ENCODE measurements at places on chromosomes 13 and 19. TPM values are rescaled to one million over a fixed set of nuclear protein-coding genes. Genes with fewer than 3 reads are reported as not detected.

The CALR3 gene
- not detected for total RNA-seq

The C19orf85 gene
- not detected for total RNA-seq

The KLHL1 gene
- not detected for total RNA-seq

- H3K27ac ChIP-seq, result no peak overlapping the region
- no peaks in the 10 kb centered on the region for H3K36me3 ChIP-seq
- H3K4me3 ChIP-seq, result no peak overlapping the region
- DNase-seq, result no peak
- H3K27me3 ChIP-seq, result no peaks in the 10 kb centered on the region
Measured at GRCh38 chr13:31227870-31228269, 28.1 kb downstream of the B3GLCT start.

DNA sequence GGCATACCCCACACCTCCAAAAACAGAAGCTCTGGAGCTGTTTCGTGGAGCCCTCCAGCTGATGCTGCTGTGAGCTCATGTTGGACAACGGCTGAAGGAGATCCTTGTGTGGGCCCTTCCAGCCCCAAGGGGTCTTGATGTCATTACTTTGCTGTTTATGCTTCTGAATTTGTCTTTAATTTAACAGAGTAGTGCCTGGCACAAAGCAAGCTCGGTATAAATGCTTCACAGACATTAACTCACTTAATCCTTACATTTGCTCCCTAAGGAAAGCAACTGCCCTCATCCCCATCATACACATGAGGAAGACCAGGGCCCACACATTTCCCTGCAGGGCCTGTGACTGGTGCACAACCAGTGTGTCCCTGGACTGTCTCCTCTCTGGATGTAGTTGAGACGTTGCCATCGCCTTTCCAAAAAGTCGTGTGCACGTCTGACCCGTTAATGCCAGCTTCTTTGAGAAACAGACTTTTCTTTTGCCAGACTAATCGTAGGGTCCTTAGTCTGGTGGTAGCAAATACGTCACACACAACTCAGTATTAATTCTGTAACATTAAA is 7.6 kb downstream of the COL4A1 start:
- DNase-seq, result no peak
- H3K36me3 ChIP-seq, result no peaks in the 10 kb centered on the region
- H3K27ac ChIP-seq, result no peak overlapping the region
- H3K4me1 ChIP-seq, result peaks cover 5% of the 10 kb centered on the region
- H3K27me3 ChIP-seq, result no peaks in the 10 kb centered on the region

The TTC9B gene
- total RNA-seq, result 0.17 TPM

DNA sequence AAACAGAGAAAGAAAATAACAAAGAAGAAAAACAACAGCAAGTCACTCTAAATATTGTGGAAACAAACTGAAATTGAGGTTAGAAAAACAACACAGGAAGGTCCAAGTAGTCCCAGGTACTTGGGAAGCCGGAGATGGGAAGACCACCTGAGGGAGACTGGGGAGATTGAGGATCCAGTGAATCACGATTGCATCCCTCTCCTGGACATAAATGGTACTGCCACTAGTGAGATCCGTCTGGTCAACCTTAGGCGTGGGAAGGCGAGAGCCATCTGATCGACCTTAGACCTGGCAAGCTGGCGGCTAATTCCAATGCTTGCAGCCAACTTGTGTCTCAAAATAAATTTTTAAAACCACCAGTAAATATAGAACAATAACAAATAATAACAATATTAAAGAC is 81.9 kb downstream of the ZNF726 start:
- no peak overlapping the region for H3K27ac ChIP-seq
- no peak overlapping the region for H3K4me3 ChIP-seq
- H3K27me3 ChIP-seq, result no peaks in the 10 kb centered on the region
- H3K4me1 ChIP-seq, result peaks cover 10% of the 10 kb centered on the region
- no peaks in the 10 kb centered on the region for H3K36me3 ChIP-seq
- peak; percentile 20 for DNase-seq

The TINCR gene
- 0.69 TPM for total RNA-seq

GRCh38 chr13:28333204-28333881 is 161.6 kb downstream of the FLT1 start:
- H3K4me3 ChIP-seq, result no peak overlapping the region
- H3K27me3 ChIP-seq, result peaks cover 7% of the 10 kb centered on the region
- H3K27ac ChIP-seq, result no peak overlapping the region
- no peak for DNase-seq
- no peaks in the 10 kb centered on the region for H3K36me3 ChIP-seq

- no peaks in the 10 kb centered on the region for H3K27me3 ChIP-seq
- H3K4me3 ChIP-seq, result no peak overlapping the region
- DNase-seq, result no peak
Measured at GRCh38 chr13:45880242-45880641, 28.7 kb upstream of the SIAH3 start.

The KLK2 gene
- not detected for total RNA-seq

- peaks cover 8% of the 10 kb centered on the region for H3K4me1 ChIP-seq
- peaks cover 40% of the 10 kb centered on the region for H3K27me3 ChIP-seq
- no peak overlapping the region for H3K27ac ChIP-seq
- peak overlapping the region; percentile 23 for H3K4me3 ChIP-seq
- H3K36me3 ChIP-seq, result no peaks in the 10 kb centered on the region
- DNase-seq, result peak; percentile 57
Measured at GRCh38 chr13:27830010-27830409, 37.7 kb downstream of the GSX1 start.

The CLIP3 gene
- 0.07 TPM for total RNA-seq

DNA sequence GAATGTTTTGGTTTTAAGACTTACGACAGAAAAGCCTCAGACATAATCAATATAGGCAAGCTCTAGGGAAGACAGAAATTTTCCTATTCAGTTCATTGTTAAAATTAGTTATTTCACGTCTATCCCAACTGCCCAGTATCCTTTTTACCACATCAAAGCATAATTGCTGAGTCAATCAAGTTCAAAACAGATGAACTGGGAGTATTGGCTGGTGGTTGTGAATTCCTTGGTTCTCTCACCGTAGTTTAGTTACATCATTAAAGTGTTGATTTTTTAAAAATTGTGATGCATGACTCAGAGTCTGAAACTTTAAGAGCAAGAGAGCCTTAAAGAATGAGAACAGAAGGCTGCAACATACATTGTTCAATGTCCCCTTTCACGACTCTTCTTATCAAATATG is 143.3 kb upstream of the FREM2 start:
- H3K27ac ChIP-seq, result no peak overlapping the region
- no peaks in the 10 kb centered on the region for H3K27me3 ChIP-seq
- H3K4me1 ChIP-seq, result peaks cover 4% of the 10 kb centered on the region
- no peak for DNase-seq

The APOE gene
- 3.6 TPM for total RNA-seq

DNA sequence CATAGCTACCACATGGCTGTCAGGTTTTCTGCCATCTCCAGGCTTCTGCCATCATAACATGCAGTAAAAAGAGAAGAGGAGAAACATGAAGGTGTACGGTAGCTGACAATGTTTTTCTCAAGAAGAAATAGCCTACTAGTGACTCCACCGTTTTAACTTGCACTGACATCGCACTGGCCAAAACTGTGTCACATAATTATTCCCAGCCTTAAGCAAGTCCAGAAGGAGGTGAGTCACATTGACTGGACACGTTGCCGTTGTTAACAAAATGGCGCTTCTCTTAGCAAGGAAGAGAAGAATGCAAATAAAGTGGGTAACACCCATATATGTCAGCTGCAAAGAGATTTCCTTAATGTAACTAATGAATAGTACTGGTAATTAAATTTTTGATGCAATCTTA is 810.4 kb upstream of the SLC10A2 start:
- no peaks in the 10 kb centered on the region for H3K36me3 ChIP-seq
- no peak for DNase-seq
- no peaks in the 10 kb centered on the region for H3K4me1 ChIP-seq
- H3K27ac ChIP-seq, result no peak overlapping the region
- no peaks in the 10 kb centered on the region for H3K27me3 ChIP-seq

DNA sequence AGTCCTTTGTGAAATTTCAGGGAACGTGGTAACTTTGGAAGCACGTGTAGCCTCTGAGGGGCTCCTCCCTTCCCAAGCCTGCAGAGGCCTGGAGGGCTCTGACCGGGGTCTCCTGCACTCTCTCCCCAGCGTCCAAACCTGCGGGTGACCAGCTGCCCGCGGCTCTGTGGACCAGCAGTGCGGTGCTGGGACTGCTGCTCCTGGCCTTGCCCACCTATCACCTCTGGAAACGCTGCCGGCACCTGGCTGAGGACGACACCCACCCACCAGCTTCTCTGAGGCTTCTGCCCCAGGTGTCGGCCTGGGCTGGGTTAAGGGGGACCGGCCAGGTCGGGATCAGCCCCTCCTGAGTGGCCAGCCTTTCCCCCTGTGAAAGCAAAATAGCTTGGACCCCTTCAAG is 2.7 kb upstream of the TPGS1 start:
- H3K36me3 ChIP-seq, result no peaks in the 10 kb centered on the region
- H3K27me3 ChIP-seq, result no peaks in the 10 kb centered on the region
- H3K4me1 ChIP-seq, result peaks cover 10% of the 10 kb centered on the region
- H3K27ac ChIP-seq, result no peak overlapping the region

GRCh38 chr13:51624207-51624606 is 39.9 kb downstream of the WDFY2 start:
- H3K27me3 ChIP-seq, result no peaks in the 10 kb centered on the region
- H3K36me3 ChIP-seq, result no peaks in the 10 kb centered on the region
- no peak overlapping the region for H3K4me3 ChIP-seq
- peaks cover 11% of the 10 kb centered on the region for H3K4me1 ChIP-seq

The SLC10A2 gene
- total RNA-seq, result not detected

DNA sequence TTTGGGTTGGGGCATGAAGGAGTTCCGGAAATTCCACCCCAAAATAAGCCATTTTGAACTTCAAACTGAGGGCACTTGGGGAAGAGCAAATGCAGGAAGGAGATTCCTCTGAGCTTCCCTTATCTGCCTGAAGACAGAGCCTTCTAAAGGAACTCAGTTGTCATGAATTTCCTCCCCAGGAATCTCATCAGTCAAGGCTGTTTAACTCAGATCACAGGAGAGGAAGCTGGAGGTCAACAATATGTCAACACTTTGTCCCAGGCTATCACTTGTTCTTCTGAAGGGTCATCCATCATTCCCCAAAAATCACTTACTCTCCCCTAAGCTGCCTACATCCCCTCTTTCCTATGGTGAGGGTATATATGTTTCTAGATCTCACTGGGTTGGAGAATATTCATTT is 26.0 kb upstream of the CHST8 start:
- no peak overlapping the region for H3K27ac ChIP-seq
- no peaks in the 10 kb centered on the region for H3K27me3 ChIP-seq
- no peak overlapping the region for H3K4me3 ChIP-seq
- H3K36me3 ChIP-seq, result no peaks in the 10 kb centered on the region
- H3K4me1 ChIP-seq, result no peaks in the 10 kb centered on the region

The DCT gene
- not detected for total RNA-seq

- no peak overlapping the region for H3K27ac ChIP-seq
- no peaks in the 10 kb centered on the region for H3K4me1 ChIP-seq
- no peak for DNase-seq
- no peaks in the 10 kb centered on the region for H3K27me3 ChIP-seq
- no peak overlapping the region for H3K4me3 ChIP-seq
- no peaks in the 10 kb centered on the region for H3K36me3 ChIP-seq
Measured at GRCh38 chr19:35178701-35179100, 24.2 kb downstream of the FXYD5 start.

The C19orf38 gene
- total RNA-seq, result 0.63 TPM

DNA sequence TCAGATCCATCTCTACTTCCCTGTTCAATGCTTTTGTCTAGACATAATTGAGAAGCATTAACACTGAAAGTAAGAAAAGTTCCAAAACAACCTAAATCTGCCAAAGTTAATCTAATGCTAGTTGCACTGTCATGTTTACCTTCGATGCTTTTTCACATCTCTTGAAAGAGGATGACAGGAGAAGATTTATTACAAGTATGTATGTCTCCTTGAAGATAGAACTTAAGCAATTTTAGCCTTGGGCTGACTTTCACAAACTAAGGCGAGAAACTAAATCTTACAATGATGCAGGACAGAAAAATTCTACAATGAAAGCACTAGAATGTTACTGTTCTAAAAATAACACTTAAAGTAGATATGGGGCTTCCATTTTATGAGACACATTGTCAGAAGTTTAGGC is 64.0 kb downstream of the MIPEP start:
- H3K27ac ChIP-seq, result no peak overlapping the region
- H3K36me3 ChIP-seq, result peaks cover 2% of the 10 kb centered on the region
- H3K4me3 ChIP-seq, result no peak overlapping the region
- no peaks in the 10 kb centered on the region for H3K4me1 ChIP-seq
- no peaks in the 10 kb centered on the region for H3K27me3 ChIP-seq
- DNase-seq, result no peak

- H3K27ac ChIP-seq, result no peak overlapping the region
- no peak overlapping the region for H3K4me3 ChIP-seq
- no peaks in the 10 kb centered on the region for H3K27me3 ChIP-seq
- H3K4me1 ChIP-seq, result peaks cover 4% of the 10 kb centered on the region
- DNase-seq, result no peak
- peaks cover 22% of the 10 kb centered on the region for H3K36me3 ChIP-seq
Measured at GRCh38 chr13:113591750-113592149, 7.2 kb downstream of the TFDP1 start.

DNA sequence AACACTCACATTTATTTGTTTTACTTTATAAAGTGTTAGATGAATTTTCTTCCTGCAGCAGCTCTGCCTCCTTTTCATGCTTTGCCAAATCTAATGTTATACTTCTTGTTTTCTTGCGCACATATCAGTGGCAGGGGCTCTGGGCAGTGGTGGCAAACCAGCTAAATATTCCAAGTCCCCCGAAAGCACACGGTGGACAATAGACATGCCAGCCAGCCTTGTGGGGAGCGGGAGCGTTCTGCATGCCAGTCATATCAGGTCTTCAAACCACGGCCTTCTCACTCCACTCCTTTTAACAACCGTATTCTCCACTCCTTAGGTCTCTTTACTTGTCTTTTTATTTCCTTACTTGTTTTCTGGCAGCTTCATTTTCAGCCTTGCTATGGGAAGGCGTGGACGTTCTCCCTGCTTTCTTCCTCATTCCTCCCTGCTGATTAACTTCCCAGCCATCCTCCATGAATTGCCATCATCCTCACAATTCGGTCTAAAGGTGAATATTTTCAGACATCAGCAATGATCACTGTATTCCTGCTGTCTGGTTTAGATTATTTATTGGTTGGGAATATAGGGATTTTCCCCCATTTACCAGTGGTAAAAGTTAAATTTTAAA is 77.1 kb upstream of the WASF3 start:
- H3K4me1 ChIP-seq, result peaks cover 5% of the 10 kb centered on the region
- no peaks in the 10 kb centered on the region for H3K27me3 ChIP-seq
- H3K36me3 ChIP-seq, result no peaks in the 10 kb centered on the region
- DNase-seq, result peak; percentile 29

The PCP2 gene
- not detected for total RNA-seq

DNA sequence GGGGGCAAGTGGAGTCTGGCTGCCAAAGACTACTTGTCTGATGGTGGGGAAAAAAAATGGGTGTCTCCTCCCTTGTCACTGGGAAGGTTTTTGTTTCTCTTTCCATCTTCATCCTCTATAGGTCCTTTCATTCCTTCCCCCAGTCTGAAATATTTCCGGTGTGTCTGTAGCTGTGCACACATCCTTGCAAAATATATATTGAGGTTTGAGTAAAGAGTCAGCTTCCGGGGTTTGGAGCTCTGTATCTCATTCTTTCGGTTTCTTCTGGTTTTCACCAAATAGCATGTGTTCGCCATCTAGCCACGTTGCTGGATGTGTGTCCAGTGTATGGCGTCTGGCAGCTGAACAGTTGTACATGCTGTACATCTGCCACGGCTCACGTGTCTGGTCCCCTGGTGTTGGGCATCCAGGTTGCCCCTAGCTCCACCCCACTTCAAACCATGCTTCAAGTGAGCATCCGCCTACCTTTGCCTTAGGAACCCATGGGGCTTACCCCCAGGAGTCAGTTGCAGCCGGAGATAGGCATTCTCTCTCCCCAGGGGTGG is 142.2 kb downstream of the SIPA1L3 start:
- H3K27ac ChIP-seq, result no peak overlapping the region
- H3K4me1 ChIP-seq, result no peaks in the 10 kb centered on the region
- no peaks in the 10 kb centered on the region for H3K27me3 ChIP-seq
- H3K36me3 ChIP-seq, result 0 out of 2 replicates have a peak, but pooled peaks cover 3% of the 10 kb centered on the region
- no peak overlapping the region for H3K4me3 ChIP-seq
- DNase-seq, result no peak

The CBY2 gene
- total RNA-seq, result not detected

Measured in PC-3 (cell line).